Motor neuron (in vitro differentiated cells): ENCODE measurements at places on chromosomes 3 and 15. TPM values are rescaled to one million over a fixed set of nuclear protein-coding genes. Genes with fewer than 3 reads are reported as not detected.

- ATAC-seq = no peak
Observed at GRCh38 chr3:161585922-161586321, 89.3 kb downstream of the OTOL1 start.

GRCh38 chr3:125191256-125191655, 21.3 kb downstream of the SLC12A8 start:
- no peak for ATAC-seq

KNSTRN gene
- 19.5 and 24.7 TPM in 2 replicates for total RNA-seq

GPR149 gene
- 0.27 TPM in 1 of 2 replicates, not detected in the other for total RNA-seq

- ATAC-seq = peak; percentile 92
Observed at GRCh38 chr3:160162440-160162839, 62.8 kb upstream of the C3orf80 start.

PODXL2 gene
- 117 and 122 TPM in 2 replicates for total RNA-seq

DNA sequence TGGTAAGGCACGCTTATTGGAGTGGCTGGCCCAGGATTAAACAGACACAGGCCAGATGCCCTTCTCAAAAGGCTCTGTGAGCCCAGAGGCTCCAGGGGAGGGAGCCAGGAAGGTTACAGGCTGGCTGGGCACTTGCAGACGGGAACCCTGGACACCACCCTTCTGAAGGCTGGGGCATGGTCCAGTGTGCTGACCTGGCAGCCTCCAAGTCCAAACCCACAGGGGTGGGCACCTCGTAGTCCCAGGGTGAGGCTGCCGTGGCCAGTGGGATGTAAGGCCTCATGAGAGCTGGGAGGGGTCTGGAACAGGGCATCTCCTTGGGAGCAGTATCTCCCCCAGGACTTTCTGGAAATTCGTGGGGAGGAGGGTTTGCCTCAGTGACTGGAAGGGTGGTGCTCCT, 19.6 kb downstream of the EFCC1 start:
- no peak for ATAC-seq

GRCh38 chr3:134527538-134528186, 41.8 kb downstream of the CEP63 start:
- ATAC-seq = no peak

DNA sequence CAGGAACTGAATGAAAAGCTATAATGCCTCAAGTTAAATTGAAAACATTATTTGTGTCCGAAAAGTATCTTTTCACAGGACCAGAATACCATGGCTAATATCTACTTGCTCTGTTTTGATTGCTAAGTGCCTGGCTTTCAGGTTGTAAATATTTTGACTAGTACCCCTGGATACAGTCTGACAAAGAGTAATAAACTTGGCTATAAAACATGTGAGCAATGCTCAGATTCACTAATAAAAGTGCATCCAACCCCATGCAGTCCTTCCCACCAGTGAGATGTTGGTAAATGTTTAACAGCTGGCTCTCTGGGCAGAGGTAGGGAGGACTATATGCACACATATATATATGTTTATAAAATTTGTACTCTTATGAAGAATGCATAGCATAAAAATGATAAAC, 281.8 kb upstream of the TGFBR2 start:
- peak; percentile 93 for ATAC-seq

GRCh38 chr3:197576838-197577237, 21.1 kb upstream of the BDH1 start:
- ATAC-seq = no peak

RARRES1 gene
- 27.3 and 49.2 TPM in 2 replicates for total RNA-seq
